ENCODE measurements at places on chromosomes 7 and 10. TPM values are rescaled to one million over a fixed set of nuclear protein-coding genes. Genes with fewer than 3 reads are reported as not detected.
A peak's percentile ranks its signal among the peaks of the same experiment; 100 is the strongest.

DNA sequence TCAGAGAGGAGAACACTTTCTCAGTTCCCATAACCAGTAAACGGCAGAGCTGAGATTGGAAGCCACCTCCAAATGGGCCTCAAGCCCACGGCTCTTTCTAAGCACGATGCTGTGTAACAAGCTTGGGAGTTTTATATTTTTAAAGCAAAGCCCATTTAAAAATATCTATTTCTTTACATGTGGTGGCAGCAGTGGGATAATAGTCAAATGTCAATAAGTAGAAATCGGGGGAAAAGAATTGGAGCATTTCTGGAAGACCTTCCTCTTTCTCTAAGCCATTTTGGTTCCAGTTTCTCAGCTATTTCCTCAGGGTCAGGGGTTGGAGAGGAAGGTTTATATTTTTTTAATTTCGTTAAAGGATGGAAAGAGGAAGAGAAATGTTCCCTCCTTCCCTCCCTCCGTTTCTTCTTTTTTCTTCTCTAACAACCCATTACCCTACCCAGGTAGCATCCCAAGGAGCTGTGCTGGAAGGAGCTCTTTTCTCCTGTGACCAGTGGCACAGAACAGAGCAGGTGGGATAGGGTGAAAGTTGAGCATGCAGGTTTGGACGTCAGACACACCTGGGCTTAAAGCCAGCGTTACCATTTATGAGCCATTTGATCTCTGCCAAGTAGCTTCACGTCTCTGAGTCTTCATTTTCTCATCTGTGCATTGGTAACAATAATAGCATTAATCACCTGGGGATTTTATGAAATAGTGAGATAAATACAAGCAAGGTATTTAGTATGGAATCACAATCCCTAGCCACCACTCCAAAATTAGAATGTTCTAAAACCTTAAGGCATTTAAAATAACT is 515.7 kb downstream of the RPS24 start:
- no peak for ATAC-seq

- no peak for ATAC-seq
Observed at GRCh38 chr10:24518411-24518810, 205.3 kb downstream of the ARHGAP21 start.

WEE2 gene
- not detected for total RNA-seq

CARD11 gene
- 0.80 TPM for total RNA-seq

GRCh38 chr7:134073276-134073675 is 53.9 kb upstream of the LRGUK start:
- no peak for ATAC-seq

GRCh38 chr10:42482411-42482810 is 156.0 kb downstream of the ZNF33B start:
- no peak for ATAC-seq

DNA sequence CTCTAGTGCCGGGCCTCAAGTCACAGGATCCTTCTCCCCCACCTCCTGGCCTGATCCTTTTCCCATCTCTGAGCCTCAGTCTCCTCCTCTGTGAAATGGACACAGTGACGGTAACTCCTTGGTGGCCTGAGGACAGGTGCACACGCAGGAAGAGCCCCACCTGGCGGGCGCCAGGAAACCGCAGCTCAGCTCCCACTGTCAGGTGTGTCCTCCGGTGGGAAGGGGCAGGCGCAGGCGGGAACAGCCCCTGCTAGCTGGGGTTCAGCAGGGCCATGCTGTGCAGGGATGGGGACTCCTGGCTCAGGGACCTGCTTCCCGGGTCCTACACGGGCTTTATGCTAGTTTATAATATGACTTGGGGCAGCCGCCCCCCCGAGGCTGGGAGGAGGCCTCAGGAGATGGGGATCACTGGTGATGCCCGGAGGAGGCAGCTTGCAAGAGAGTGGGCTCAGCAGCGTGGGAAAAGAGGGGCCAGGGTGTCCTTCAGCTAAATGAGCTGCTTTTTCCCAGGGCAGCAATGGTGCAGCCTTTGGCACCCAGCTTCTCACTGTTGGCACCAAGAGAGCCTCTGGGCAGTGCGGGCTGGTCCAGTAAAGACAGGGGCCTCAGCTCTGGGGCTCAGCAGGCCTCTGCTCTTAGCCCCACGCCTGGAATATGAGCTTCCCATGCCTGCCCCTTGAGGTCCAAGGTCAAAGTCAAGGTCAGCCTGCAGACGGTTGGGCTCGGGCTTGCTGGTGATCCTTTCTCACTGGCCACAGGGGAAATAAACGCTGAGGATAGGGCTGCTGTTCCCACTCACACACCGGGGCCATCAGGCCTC is 68.0 kb upstream of the FAM20C start:
- no peak for ATAC-seq

- no peak for ATAC-seq
Observed at GRCh38 chr10:123496996-123497660, 169.0 kb upstream of the GPR26 start.

- peak; percentile 66 for ATAC-seq
Observed at GRCh38 chr7:5429857-5430611, 6.4 kb upstream of the TNRC18 start.

FZD8 gene
- 0.56 TPM for total RNA-seq

DNA sequence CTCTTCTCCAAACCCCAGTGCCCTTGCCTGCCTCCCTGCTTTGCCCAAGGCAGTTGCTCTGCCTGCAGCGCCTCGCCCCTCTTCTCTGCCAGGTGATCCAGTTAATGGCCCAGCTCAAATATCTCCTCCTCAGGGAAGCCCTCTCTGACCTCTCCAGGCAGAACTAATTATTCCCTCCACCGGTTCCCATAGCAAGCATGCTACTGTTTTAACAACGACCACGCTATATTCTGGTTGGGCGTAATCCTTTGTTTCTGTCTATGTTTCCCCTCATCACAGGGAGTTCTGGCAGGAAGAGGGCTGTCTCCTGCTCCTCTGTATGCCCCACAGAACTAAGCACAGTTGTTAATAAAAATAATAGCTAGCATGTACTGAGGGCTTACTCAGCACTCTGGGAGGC is 36.8 kb upstream of the R3HCC1L start:
- ATAC-seq, result no peak

WNT8B gene
- total RNA-seq, result not detected

Measured in esophagus mucosa (tissue), 1 donor.